CD8-positive, alpha-beta memory T cell (primary cell): ENCODE measurements at places on chromosomes 2 and 18.

GRCh38 chr18:9809697-9810096, 76.1 kb upstream of the TXNDC2 start:
- no peak for DNase-seq

GRCh38 chr2:211216221-211216620, 659.8 kb downstream of the CPS1 start:
- no peak for DNase-seq

DNA sequence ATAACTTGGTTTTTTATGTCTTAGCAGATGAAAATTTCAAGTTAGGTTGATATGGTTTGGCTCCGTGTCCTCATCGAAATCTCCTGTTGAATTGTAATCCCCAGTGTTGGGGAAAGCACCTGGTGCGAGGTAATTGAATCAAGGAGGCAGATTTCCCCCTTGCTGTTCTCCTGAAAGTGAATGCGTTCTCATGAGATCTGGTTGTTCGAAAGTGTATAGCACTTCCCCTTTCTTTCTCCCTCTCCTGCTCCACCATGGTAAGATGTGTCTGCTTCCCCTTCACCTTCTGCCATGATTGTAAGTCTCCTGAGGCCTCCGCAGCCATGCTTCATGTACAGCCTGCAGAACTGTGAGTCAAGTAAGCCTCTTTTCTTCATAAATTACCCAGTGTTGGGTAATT, 242.1 kb upstream of the TNP1 start:
- DNase-seq = no peak

- DNase-seq = no peak
These were observed 1.6 kb downstream of the HRH4 start for GRCh38 chr18:24461996-24462395.

DNA sequence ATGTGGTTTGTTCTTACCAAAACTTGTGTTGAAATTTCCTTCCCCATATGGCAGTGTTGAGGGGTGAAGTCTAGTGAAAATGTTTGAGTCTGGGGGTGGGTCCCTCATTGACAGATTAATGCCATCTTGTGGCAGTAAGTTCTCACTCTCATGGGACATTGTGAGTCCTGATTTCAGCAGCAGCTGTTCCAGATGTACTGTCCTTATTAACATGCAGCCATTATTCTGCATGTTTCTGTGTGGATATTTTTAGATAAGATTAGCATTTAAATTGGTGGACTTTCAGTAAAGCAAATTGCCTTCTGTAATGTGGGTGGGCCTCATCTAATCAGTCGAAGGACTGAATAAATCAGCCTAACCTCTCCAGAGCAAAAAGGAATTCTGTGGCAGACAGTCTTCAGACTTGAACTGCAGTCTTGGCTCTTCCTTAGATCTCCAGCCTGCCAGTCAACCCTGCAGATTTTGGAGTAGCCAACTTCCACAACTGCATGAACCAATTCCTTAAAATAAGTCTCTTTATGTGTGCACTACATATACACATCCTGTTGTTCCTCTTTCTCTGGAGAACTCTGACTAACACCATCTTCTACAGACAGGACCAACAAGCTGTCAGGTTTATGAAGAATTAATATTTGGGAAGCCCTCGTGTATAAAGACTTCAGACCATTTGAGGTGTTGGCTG, 138.7 kb upstream of the ZNF516 start:
- no peak for DNase-seq

DNA sequence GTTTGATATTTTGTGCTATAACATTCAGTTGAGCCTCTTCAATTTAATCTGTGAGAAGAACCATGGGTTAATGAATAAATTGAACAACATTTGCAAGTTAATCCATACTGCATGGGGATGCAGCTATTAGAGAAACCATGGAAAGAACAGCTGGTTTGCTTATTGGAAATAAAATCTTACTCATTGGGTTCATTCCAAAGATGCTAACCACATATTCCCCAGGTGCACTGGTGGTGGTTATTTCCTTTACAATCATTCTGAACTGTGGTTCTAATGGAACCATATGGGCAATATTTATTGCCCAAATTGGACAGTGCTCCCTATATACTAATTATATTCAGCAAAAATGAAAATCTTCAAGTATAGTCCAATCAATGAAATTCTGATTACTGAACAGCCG, 1200.4 kb upstream of the CDH2 start:
- DNase-seq = no peak

DNA sequence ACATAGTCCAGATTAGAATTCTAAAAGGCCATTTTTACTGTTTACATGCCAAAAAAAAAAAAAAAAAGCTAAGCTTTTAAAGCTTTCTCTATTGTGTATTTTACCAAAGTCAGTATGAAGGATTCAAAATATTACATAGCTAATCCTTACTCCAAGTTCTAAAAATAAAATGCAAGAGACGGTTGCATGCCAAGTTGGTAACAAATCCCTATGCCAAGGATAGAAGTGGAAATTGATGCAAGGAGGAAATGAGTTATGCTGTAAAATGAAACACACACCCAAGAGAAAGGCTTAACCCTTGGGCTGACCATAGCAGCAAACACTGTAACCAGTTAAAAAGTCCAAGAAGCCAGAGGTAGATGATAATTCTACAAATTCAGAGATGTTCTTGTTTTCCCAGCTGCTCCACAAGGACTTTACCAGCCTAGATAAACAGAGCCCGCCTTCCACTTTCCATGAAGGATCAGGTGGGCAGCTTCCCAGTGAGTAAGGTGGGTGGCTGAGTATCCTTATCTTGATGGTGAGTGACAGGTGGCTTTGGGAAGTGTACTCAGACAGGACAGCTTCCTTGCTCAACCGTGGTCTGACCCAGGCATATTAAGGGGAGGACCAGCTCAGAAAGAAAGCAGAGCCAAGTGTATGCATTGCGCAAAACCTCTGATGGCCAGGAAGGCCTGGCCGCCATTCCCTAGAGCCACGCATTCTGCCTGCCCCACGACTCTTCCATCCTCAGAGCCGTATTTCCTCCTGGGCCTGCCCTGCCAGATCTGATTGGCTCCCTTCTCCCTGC, 34.4 kb downstream of the ATP8B1 start:
- DNase-seq = no peak

DNA sequence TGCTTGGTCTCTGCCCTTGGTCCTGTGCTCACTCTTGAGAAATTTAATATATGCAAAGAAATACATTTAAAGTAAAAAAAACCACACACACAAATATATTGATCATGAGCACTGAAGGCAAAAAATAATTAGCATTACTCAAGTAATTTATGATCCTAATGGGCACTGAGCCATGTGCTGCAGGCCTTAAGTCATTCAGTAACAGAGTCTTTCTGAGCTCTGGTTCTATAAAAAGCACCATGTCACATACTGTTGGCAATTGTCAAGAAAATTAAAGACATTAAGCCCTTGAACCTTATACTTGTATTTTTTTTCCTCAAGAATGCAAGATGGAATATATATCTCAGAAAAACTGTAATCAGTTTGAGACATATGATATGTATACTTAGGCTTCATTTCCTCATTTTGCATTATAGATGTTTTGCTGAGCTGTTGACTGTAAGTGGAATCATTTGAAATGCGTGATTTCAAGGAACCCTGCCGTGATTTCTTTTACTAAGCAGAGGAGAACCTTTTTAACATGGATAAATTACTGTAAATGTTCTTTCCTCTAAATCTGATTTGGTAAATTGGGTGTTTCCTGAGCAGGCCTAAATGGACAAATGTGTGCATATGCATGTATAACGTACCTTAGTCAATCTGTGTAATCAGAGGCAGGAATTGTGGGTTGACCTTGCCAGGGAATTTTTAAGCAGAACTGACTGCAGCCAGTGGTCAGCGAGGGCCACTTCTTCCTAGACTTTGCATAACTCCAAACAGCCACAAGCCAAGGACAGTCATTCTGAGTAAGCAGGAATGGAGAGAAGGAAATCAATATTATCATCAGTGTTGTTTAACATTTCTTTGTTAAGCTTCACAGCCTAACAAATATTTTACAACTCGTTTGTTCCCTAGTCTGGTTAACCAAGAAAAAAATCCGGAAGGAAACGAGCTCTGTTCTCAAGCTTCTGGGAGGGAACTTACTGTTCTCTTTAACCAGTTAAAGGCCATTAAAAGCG, 191.5 kb upstream of the ATP5MC3 start:
- no peak for DNase-seq

GRCh38 chr2:127193967-127194280, 26.2 kb downstream of the CYP27C1 start:
- DNase-seq = no peak

GRCh38 chr2:28481905-28482304, 14.0 kb upstream of the PLB1 start:
- no peak for DNase-seq

DNA sequence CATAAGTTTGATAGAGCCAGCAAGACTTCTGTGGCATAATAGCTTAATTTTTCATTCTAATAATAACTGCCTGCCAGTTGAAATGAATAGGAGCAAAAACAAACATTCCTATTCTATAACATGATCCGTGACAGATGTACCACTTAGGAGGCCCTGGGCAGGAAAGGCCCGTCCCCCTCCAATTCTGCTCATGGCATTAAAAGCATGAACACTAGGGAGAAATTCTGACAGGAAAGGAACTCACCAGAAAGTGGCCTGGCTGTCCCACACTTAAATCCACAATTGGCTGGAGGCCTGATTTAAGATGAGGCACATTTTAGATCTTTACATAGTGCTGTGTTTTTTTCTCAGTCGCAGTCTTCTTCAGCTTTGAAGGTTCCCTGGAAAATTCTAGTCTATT, 261.9 kb upstream of the ETAA1 start:
- no peak for DNase-seq

GRCh38 chr2:179070895-179071294, 21.0 kb upstream of the CCDC141 start:
- DNase-seq = no peak

GRCh38 chr2:109185821-109186570, 57.0 kb downstream of the SH3RF3 start:
- DNase-seq = no peak
